Omental fat pad (tissue), 4 donors: ENCODE measurements at places on chromosomes 2 and 18. TPM values are rescaled to one million over a fixed set of nuclear protein-coding genes. Genes with fewer than 3 reads are reported as not detected.

DNA sequence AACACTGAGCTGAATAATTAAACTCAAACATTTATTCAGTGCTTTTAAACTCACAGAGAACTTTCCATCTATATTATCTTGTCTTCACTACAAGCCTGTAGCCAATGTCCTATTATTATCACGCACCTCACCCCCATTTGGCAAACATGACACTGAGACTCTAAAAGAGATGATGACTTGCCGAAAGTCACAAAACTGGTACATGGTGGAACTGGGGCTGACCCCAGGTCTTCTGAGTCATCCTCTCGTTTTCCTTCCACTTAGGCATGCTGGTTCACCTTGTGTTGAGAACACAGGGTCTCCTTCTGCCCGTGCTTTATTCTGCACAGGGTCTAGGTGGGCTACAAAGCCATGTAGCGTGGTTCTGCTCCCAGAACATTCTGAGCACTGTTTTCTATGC, 230.0 kb upstream of the MGAT5 start:
- no peak for DNase-seq

Gene ERFE
- not detected for total RNA-seq

GRCh38 chr18:12238826-12239225, 15.3 kb upstream of the CIDEA start:
- no peak for DNase-seq

- no peak for DNase-seq
Observed at GRCh38 chr2:96698221-96698861, 41.5 kb downstream of the LMAN2L start.

- no peak for DNase-seq
Observed at GRCh38 chr2:128597121-128597762, 278.6 kb upstream of the HS6ST1 start.

DNA sequence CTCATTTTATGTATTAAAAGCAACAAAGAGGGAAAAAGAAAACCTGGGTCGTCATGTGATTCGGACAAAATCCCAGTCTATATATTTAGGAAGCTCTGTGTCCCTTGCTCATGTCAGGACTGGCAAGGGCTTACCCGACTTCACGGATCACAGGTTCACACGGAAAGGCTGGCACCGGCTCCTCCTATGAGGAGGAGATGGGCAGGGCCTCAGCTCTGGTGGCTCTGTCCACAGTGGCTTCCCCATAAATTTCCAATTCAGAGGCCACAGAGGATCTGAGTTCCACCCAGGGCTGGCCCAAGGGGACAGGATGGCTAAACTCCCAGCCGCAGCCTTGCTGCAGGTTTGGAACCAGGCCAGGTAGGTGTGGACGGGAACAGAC, 186.8 kb downstream of the BCL2 start:
- no peak for DNase-seq

Gene AGXT
- 0.56 TPM for total RNA-seq

DNA sequence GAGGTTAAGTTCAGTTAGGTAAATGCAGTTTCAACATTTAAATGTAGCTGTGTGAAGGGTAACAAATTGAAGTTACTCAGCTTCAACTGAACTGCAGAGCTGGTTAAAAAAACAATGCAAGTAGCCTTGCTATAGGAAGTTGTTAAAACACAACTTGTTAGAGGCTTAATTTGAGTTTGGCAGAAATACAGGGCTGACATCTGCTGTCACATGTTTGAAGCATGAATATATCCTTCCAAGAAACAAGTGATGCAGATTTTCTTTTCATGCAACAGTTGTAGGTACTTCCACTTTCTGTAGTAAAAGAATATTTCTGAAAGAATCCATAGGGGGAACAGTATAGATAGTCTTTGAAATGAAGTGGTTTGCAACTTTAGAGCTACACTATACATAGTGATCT, 208.7 kb upstream of the RASGRP3 start:
- no peak for DNase-seq

GRCh38 chr2:150567771-150568301, 80.4 kb upstream of the RND3 start:
- no peak for DNase-seq

Gene IFIH1
- 7.5 TPM for total RNA-seq

- no peak for DNase-seq
Observed at GRCh38 chr18:56804395-56804794, 153.2 kb downstream of the WDR7 start.

- DNase-seq = no peak
Observed at GRCh38 chr2:237486334-237486818, 675 bp upstream of the MLPH start.

- no peak for DNase-seq
Observed at GRCh38 chr2:218482651-218483050, 63.7 kb downstream of the VIL1 start.

Gene LBH
- total RNA-seq = 20.6 TPM

- no peak for DNase-seq
Observed at GRCh38 chr2:109059474-109060165, 69.4 kb upstream of the SH3RF3 start.

DNA sequence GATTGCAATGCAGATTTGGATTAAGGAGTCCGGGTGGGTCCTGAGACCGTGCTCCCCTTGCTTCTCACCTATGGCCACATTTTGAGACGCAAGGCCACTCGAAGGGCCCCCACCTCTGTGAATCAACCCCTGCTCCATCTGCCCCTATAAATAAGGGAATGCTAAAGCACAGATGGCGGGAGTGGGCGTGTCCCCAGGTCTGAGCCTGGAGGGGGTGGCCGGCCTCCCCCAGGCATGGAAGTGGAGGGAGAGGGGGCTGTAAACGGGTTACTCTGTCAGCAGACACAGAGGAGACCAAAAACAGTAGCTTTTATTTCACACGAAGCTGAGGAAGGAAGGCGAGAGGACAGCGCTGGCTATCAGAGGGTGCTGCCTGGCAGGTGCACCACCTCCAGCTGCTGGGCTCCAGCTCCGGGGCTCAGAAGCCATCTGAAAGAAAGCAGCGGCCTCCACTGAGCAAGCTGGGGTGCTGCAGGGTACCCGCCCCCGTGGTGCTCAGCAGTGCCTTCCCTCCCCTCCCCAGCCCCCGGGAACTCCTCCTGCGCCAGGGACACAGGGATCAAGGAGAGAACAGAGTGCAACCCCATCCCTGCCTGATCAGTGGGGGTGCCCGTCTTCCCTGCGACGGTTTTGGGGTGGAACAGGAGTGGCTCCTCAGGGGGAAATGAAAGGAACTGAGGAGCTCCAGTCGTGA, 56.7 kb upstream of the RAB6C start:
- no peak for DNase-seq

DNA sequence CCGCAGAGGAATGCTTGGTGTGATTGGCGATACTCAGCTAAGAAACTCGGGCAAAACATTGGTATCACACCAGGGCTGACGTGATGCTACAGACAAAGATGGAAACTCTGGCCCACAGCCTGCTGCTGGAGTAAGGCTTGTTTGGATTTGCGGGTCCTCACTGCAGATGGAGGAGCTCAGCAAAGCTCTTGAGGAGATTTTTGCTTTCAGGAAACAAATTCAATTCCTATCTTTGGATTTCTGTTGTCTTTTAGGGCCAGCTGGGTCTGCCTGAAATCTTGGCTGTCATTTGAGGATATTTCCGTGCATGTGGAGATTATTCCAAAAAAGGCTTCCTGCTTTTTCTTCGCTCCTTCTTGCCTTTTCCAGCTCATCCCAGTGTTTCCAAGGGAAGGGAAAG, 475.8 kb downstream of the TSN start:
- DNase-seq = no peak

GRCh38 chr2:46073540-46074046, 223.6 kb upstream of the EPAS1 start:
- DNase-seq = no peak
